Inflammatory macrophage treated with lipopolysaccharide for 1 hour (primary cell): ENCODE measurements at places on chromosomes 16 and 17.

DNA sequence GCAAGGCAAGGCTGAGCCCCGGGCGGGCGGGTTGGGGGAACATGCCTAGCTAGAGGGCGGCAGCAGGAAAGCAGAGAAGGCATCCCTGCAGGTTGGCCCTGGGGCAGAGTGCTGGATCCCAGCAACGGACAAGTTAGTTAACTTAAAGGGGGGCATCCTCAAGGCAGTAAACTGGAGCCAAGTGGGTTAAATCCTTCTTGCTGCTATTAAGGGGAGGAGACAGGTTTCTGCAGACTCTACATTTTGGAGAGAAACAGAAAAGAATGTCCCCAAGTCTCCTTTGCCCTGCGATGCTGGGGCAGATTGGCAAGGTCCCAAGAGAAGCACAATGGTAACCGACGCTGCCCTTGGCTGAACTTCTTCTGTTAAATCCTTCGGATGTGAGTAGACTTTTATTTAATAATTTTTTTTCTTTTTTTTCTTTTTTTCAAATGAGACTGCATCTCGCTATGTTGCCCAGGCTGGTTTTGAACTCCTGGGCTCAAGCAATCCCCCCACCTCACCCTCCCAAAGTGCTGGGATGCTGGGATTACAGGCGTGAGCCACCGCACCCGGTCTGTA lies 14.0 kb downstream of the ATP5PD start:
- DNase-seq = no peak

DNA sequence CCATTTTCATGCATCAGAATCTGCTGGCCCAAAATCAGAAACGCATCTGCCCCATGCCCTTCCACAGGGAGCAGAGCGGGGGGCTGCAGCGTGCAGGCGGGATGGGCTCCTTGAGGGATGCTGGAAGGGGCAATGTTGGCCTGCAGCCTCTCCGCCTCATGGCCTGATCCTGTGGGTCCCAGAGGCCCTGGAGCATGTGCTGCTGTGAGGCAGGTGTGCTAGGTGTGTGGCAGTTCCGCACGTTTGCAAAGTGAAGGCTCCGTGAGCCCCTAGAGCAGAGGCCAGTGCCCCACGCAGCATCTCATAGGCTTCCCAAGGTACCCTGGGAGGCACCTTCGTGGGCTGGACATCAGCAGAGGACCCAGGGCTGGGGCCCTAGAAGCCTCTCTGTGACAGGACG lies 36.4 kb upstream of the CDH15 start:
- DNase-seq = no peak

DNA sequence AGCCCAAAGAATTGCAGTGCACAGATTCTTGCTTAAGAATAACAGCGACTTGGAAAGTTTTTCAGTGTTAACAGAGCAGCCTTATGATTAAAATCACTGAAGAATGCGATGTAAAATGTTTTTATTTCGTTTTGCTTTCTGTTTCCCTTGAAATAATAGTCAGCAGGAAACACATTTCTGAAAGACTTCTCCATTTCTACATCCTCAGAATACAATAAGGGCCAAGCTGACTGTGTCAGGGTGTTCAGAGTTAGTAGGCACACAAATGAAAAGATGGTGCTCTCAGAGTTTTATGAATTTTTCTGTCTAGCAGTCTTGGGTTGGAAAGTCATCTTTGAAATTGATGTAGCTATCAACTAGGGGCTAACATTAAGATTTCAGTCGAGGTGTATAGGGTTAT lies 582.9 kb upstream of the RBFOX1 start:
- DNase-seq = peak; percentile 26

GRCh38 chr17:32370426-32370825 lies 20.5 kb downstream of the ZNF207 start:
- DNase-seq = no peak

GRCh38 chr17:73103641-73104335 lies 11.3 kb upstream of the SLC39A11 start:
- peak; percentile 94 for DNase-seq

- DNase-seq = no peak
Measured at GRCh38 chr17:43755389-43755875, 3.2 kb downstream of the SOST start.

- DNase-seq = peak; percentile 20
Measured at GRCh38 chr17:489758-490329, 137.2 kb upstream of the RPH3AL start.

GRCh38 chr16:1043881-1044451 lies 28.6 kb upstream of the SSTR5 start:
- no peak for DNase-seq

DNA sequence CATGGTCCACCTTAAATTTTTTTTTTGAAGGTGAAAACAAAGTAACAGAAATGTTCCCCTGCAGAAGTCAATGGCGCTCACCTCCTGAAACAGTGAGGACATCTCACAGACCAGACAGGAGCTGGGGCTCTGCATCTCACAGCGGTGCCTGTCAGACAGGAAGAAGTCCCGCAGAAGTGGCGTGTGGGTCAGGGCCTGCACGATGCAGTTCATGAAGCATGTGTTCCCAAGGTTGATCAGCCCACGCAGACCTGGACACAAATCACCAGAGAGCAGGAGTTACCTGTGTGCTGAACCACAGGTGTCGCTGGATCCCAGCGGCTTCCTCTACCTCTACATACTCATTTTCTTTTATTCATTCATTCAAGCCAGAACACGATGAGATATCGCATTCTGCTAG lies 24.9 kb downstream of the USP22 start:
- DNase-seq = no peak

- DNase-seq = peak; percentile 45
Measured at GRCh38 chr16:66728117-66728787, 23.2 kb downstream of the DYNC1LI2 start.

DNA sequence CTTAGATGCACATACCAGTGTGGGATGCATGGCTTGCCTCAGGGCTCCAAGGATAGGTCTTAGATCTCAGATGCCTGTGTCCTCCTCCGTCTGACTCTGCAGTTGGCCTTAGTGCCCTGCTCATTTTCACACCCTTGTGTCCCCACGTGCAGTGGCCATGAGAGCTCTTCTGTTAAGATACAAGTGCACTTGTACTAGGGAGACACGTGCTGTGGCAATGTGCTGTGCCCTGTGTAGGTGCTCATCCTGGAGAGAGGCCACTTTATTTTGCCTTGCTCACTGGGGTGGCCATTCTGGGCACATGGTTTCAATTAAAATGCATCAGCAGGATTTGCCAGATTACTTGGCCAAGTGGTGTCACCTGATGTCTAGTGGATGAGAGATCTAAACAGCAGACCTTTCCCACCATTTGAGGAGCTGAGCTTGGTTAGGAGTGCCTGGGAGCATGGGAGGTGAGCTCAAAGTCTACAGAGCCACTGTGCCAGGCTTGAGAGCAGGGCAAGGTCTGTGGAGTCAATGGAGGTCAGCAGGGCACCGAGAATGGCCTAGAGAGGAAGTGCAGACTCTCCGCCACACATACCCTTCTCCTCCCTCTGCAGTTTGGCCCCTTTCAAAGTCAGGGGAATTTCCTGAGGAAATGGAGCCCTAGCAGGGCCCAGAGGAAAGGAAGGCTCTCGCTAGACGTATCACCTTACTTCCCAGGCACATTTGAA lies 25.2 kb upstream of the SMPD3 start:
- peak; percentile 56 for DNase-seq

GRCh38 chr16:2719328-2720063 lies 528 bp downstream of the PRSS27 start:
- no peak for DNase-seq

- peak; percentile 68 for DNase-seq
Measured at GRCh38 chr17:74493331-74493833, 26.9 kb downstream of the CD300A start.

DNA sequence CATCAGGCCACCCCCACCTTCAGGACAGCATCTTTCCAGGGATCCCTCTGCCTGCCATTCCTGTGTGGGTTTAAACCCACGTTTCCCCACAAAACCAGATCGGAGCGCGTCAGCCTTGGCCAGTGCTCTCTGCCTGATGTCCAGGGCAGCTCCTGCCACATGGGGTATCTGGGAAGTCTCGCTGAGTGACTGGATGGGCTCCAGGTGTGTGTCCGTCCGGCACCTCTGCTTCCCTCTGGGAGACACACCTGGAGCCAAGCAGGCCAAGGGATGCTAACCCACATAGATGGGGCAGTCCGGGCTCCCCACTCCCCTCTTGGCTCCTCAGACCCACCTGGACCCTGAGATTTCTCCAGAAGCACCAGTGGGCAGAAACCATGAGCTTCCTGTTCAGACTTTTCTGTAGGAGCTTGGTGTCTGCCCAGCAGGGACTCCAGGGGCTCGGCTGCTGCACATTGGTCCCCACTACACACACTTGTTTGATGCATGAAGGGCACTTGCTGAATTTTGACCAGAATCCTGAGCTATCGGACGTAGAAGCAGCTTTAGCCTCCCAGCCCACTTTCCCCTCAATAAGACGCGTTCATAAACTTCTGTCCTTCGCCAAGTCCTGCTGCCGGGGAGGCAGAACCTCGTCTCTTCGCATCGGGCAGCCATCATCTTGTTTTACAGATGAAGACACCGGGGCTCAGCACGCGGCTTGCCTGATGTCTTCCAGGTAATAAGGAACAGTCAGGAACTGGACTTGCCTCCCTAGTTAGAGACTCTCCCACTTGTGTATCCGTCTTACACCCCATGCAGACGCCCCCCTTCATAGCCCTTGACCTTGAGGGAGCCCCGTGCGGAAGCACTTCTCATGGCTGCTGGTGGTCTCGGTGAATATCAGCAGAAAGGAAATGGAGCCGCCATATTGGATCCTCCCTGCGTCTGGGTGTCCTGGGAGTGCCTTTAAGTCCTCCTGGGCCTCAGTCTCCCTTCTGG lies 91.6 kb upstream of the ZNF469 start:
- DNase-seq = no peak

DNA sequence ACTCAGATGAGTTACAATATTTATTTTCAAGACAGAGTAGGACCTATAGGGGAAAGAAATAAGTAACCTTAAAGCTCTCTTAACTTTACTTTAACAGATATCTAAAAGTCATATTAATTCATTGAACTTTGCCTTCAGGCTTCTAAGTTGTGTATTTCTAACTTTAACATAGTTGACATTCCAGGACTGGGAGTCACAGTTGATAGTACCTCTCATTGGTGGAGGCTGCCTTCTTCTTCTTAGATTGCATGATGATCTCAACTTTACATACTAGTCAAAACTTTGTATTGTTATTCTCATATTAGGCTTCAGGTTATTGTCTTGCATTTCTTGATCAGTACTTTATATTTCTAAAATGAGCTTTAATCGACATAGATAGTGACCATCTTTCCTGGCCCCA lies 350.1 kb upstream of the KIF2B start:
- no peak for DNase-seq

- DNase-seq = no peak
Measured at GRCh38 chr17:42559075-42559474, 2.9 kb upstream of the COASY start.

DNA sequence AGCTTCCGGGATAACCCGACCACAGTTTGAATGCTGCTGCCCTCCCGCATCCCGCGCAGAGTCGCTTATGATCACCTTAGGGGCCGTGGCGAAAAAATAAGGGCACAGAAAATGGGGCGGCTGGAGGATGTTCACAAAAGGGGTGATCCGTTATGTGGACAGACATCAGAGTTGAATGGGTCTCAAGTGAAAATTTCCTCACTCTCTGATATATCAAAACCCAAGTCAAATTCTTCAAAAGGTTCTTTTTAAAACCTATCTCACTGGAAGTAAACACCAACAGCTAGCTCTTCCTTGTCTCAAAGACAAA lies 400 bp upstream of the CEP112 start:
- DNase-seq = no peak
